ENCODE measurements at places on chromosomes 16 and 17.

GRCh38 chr17:72754513-72754912 lies 338.0 kb downstream of the SLC39A11 start:
- DNase-seq = peak; percentile 95

GRCh38 chr17:510226-510917 lies 157.8 kb upstream of the RPH3AL start:
- DNase-seq = no peak

DNA sequence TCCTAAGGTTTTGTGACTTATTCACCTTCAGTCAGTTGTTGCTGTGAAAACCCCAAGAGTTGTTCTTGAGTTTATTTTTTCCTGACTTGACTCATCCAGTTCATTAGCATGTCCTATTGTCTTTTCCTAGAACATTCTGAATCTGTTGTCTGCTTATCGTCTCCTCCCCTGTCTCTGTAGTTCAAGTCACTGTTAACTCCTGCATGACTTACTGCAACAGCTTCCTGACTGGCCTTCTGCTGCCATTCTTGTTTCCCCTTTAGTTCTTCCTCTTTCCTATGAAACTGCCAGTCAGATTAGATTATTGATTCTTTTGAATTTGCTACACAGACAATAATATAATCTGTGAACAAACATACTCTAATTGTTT lies 161.5 kb downstream of the FTO start:
- no peak for DNase-seq

GRCh38 chr16:66427036-66427860 lies at the start of gene BEAN1:
BEAN1 (plus strand) TSS chr16:66427295; CDS start chr16:66437677, 10,382 bp downstream.
- DNase-seq = no peak

- no peak for DNase-seq
Measured at GRCh38 chr17:60439501-60439900, 17.2 kb downstream of the CHCT1 start.

DNA sequence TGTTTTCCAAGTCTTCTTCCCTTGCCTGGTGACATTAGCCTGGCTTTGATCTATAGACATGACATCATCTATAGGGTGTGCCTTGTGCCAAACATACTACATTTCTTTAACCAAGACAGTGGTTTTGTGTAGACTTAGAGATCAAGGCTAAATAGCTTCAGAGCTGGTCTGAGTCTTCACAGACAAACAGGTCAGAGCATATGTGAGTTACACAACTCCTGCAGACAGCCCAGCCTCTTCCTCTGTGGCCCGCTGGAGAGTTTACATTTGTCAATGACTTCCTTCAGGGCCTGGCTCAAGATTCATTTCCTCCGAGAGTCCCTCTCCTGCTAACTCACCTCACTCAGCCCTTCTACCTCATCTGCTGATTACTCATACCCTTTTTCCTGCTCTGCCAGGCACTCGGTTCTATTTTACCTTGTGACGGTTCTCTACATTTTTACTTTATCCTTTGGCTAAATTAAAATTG lies 73.1 kb upstream of the TANC2 start:
- DNase-seq = peak; percentile 70

GRCh38 chr16:81715358-81716196 lies 63.5 kb upstream of the PLCG2 start:
- DNase-seq = no peak

DNA sequence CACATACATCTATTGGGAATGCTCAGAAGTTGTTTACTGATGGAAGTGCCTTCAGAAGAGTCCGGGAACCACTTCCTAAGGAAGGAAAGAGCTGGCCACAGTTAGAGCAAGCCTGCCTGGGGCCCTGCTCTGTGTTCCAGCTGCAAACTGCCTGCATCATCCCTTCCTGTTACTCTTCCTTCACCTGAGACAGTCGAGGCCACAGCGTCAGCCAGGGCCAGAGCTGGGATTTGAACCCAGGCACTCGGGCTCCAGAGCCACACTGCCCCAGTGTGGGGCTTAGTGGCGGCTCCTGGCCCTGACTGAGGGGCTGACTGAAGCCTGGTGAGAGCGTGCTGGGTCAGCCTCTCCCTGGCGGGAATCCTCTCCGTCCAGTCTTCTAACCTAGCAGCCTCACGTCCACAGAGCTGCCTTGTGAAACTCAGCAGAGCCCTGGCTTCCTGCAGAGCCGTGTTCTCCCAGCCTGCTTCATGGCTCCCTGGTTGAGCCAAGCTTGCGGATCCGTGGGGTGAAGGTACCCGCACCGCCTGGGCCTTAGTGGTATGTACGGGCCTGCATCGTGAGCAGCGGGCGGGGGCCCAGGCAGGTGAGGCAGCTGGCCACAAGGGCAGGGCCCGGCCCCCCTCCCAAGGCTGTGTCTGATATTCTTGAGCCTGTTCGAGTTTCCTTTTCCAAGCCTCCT lies 4.6 kb upstream of the C17orf99 start:
- no peak for DNase-seq

GRCh38 chr17:74211912-74212208 lies 1.5 kb upstream of the TTYH2 start:
- no peak for DNase-seq

- DNase-seq = no peak
Measured at GRCh38 chr17:68560966-68561720, 40.0 kb downstream of the FAM20A start.

- DNase-seq = no peak
Measured at GRCh38 chr17:40024901-40025300, 9.7 kb downstream of the CSF3 start.

DNA sequence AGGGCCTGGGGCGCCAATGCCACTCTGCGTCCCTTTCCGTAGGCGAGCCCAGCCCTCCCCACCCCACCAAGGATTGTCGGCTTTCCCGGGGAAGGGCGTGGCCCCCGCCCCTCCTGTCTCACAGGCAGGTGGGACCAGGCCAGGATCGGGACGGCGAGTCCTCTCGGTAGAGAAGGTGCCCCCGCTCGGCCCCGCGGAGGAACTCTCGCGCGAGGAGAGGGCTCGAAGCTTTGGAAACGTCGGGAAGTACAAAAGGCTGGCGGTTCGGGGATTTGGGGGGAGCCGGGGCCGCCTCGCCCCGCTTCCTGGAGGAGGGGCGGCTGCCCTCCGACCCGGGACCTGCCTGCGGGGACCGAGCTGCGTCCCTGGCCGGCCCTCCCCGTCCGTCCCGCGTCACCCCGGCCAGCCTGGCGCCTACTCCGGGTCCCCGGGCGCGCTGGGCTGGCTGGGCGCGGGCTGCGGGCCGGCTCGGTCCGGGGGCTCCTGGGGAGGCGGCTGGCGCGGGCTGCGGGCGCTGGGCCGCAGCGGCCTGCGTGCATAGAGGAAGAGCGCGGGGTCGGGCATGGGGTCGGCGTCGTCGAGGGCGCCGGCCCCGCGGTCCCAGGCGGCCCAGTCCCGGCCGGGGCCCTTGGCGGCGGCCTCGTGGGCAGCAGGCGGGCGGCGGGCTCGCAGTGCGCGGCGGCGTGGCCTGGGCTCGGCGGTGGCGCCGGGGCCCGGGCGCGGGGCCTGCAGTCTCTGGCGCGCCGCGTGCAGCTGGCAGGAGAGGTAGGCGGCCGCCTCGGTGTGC lies 12.6 kb upstream of the CLUH start:
- no peak for DNase-seq

- DNase-seq = no peak
Measured at GRCh38 chr17:48755356-48755755, 26.8 kb upstream of the HOXB13 start.

GRCh38 chr17:1649844-1650501 lies at the start of gene RILP:
RILP (minus strand) TSS chr17:1649866; CDS start chr17:1649804, 62 bp downstream.
- DNase-seq = peak; percentile 86

Data from H54 (cell line).